ENCODE measurements at places on chromosomes 16 and 17.

DNA sequence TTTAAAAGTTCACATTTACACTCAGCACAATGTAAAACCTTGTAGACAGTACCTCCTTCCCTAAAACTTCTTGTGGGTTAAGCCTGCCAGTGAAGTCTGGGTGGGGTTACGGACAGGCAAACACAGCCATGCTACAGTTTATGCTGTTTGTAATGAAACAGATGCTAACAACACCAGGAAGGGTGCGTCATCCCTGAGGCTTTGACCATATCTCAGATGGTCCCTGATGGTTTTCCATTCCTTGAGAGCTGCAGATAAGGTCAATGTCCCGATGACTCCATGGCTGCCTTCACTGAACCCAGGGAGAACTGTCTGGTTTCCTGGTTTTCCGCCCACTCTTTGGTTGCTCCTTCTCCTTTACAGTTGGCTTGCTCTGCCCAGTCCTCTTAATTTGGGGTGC lies 29.1 kb downstream of the GAS7 start:
- no peak for DNase-seq

- no peak for DNase-seq
These were observed 78.6 kb upstream of the ZFHX3 start for GRCh38 chr16:73126525-73126853.

- DNase-seq = no peak
These were observed 15.9 kb upstream of the CYB5B start for GRCh38 chr16:69408475-69408874.

- no peak for DNase-seq
These were observed 220.1 kb upstream of the MPHOSPH6 start for GRCh38 chr16:82389956-82390650.

- DNase-seq = no peak
These were observed 87.3 kb upstream of the CORO6 start for GRCh38 chr17:29709866-29710519.

DNA sequence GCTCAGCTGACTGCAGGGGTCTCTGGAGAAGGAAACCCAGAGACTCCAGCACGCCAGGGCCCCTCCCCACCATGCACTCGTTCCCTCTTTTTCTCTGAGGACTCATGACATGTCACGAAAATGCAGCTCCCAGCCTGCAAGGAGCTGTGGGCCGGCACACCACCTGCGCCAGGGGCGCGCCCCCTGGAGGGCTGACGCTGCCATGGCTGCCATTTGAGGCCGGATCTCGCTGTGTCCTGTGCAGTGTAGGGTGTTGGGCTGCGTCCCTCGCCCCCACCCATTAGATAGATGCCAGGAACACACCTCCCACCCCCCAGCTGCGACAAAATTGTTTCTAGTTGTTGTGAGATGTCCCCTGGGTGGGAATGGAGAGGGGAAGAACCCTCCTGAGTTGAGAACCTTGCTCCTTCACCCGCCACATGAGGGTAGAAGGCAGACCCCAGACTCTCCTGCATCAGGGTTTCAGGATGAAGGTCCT lies 8.2 kb downstream of the SYNGR2 start:
- no peak for DNase-seq

GRCh38 chr17:18257268-18257981 lies 1.1 kb downstream of the FLII start:
- DNase-seq = no peak

GRCh38 chr16:56836410-56837230 lies 28.4 kb upstream of the SLC12A3 start:
- DNase-seq = no peak

DNA sequence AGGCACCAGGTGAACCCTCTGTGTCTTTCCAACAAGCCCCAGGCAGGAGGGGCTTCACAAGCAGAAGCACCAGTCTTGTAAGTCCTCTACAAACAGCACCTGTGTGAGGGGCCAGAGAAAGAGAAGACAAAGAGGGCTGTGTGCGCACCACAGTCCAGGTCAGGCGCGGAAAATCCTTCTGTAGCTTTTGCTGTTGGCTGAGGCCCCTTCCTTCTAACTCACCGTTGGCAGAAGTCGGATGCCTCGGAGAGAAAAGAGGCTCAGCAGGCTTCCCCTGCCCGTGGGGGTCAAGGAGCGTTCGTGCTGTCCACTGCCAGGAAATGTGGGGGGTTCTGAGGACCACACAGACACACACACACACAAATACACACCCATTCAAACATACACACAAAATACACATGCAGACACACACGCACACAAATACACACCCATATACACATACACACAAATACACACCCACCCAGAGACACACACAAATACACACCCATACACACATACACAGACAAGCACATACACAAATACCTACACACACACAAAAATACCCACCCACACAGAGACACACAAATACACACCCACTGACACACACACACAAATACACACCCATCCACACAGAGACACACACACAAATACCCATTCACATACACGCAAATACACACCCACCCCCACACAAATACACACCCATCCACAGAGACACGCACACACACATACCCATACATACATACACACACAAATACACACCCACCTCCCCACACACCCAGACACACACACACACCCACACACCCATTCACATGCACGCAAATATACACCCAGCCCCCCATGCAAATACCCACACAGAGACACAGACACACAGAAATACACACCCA lies 6.8 kb downstream of the ZG16B start:
- no peak for DNase-seq

DNA sequence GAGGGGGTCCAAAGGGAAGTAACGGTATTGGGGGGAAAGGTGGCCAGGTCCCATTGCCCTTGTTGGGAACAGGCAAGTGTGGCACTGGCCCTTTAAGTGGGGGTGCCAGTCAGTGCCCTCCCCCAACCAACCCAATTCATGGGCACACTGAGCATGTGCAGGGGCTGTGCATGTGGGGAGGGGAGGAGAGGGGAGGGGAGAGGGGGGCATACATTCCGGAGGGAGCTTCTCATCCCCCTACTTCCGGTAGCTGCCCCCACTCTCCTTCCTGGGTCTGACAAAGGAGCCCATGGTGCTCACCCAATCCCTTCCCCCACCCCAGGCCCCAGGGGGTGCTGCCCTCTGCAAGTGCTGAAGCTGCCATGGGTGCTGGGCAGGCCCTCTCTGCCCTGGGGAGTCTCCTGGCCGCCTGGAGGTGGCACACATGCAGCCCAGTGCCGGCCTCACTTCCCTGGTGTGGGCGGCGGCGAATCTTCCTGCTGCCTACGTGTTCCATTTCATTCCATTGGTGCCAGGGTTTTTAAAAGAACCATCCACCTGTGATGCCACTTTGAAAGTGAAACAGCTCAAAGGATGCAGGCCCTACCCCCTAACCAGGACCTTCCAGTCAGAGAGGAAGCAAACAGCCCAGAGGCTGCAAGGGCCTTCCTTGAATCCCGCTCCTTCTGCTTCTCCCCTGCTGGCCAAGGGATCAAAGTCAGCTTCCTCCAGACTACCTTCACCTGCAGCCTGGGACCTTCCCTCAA lies 11.0 kb downstream of the HEXIM2 start:
- peak; percentile 70 for DNase-seq

DNA sequence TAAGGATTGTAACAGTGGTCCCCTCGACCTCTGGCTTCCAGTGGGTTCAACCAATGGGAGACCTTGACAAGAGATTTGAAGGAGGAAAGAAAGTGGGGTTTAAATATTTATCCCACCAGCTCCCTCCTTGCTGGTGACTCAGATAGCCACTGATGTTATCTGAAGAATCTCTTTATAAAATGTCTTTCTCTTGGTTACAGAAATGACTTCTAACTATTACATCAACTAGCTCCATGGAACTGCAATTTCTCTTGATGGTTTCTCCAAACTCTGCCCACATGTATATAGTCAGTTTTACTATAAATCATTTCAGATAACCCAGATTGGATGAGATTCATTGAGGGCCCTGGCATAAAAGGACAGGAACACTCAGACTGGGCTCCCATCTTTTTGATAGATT lies 920.2 kb upstream of the SOX9 start:
- no peak for DNase-seq

DNA sequence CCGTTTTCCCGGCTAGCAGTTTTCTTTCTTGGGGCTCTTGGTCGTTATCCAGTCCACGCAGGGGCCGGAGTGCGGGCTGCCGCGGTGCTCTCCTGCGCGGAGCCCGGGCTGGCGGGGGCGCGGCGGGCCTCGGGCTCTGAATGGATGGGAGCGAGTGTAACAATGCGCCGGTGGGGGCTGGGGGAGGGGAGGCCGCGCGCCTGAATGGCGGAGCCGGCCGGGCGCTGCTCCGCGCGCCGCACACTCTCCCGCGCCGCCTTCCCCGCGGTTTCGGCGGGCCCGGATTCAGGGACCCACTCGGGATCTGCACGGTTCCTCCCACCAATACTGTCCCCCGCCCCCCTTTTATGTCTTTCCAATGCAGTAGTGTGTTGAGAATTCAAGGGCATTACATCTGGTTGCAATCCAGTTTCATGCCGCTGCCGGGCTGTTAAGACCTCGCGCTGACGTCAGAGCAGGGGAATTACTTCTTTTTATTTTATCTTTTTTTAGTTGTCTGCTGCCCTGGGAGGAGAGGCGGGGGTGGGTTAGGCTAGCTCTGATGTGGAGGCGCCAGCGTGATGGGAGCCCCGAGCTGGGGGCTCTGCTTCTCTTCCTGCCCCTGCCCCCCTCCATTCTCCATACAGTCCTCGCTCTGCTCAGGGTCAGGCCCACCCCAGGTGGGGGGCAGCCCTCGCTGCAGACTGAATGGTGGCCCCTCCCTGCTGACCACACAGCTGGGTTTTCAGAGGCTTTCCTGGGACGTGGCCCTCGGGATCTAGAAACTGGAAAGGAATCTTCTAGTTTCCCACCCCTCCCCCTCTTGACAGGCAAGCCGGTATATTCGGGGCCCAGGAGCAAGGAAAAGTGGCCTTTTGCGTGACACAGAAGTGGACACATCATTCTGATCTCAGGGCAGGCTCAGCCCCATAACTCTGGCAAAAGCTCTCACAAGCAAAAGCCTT lies 1.8 kb downstream of the RAI1 start:
- DNase-seq = no peak

DNA sequence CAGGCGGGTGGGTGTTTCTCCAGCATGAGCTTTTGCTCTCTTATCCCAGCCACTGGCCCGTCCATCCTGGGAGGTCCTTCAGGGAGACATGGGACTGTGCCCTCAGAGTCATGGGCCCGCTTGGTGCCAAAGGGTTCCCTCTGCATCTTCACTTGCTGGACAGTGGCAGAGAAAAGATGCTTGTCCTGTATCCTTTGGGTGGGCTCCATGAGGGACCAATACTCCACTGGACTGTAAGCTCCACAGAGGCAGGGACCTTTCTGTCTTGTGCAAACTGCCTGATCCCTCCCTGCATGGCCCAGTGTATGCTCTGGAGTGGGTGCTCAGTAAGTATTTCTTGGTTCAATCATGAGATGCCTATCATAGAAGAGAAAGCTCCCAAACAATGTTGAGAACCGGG lies 184.8 kb upstream of the WSCD1 start:
- no peak for DNase-seq

DNA sequence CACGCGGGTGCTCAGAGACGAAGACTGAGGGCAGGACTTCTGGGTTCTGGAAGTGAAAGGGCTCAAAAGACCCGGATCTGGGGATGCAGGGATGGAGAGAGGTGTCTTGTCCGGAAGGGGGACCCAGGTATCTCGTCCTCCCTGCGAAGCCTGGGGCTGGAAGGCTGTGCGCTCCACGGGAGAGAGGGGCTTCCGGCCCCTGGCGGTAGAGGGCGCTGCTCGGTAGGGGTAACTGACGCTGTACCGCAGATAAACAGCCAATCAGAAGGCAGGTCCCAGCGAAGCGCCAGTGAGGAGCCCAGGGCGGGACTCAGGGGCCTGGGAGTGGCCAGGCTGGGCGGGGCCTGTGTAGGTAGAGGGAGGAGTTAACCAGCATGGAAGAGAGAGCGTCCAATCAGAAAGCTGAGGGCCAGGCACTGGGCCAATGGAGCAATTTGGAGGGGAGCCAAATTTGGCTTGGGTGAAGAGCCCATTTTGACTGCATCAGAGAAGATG lies 804 bp downstream of the TGFB1I1 start:
- peak; percentile 92 for DNase-seq

DNA sequence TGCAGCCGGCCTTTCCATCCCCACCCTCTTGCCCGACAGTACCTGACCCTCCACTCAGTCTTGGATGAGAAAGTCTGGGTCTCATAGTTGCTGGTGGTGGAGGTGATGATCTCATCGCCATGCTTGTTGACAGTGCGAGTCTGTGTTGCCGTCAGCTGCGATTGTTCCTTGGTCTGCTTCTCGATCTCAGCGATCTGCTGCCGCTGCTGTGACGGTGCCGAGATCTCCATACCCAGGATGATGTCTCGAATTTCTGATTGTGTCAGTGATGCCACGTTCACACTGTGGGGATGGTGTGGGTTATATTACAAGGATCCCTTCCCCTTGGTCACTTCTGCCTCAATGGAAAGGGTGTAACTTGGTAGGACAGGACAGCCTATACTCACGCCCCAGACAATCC lies 4.1 kb upstream of the RILP start:
- DNase-seq = no peak

GRCh38 chr17:76969598-76970172 lies 101.5 kb downstream of the MGAT5B start:
- peak; percentile 86 for DNase-seq

DNA sequence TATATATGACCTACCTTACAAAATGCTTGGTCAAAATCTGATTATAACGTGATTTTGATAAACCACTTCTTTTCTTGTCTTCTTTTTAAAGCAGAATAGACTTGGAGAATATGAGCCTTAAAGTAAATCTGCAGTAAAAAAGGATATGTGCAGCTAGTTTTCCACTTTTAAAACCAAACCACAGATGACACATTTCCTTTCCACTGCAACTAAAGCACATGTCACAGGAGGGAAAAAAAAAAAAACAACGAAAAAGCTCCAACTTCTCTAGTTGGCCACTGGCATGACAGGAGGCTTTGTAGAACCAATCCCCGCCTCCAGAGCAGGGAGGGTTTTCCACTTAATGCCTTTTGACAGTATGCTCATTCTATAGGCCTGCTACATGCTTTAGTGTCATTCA lies at the start of gene EVI2A:
Gene EVI2A (minus strand): TSS at position 142 of the 400 bp plus-strand sequence. CDS start 2,609 bp downstream, outside the sequence.
- no peak for DNase-seq

DNA sequence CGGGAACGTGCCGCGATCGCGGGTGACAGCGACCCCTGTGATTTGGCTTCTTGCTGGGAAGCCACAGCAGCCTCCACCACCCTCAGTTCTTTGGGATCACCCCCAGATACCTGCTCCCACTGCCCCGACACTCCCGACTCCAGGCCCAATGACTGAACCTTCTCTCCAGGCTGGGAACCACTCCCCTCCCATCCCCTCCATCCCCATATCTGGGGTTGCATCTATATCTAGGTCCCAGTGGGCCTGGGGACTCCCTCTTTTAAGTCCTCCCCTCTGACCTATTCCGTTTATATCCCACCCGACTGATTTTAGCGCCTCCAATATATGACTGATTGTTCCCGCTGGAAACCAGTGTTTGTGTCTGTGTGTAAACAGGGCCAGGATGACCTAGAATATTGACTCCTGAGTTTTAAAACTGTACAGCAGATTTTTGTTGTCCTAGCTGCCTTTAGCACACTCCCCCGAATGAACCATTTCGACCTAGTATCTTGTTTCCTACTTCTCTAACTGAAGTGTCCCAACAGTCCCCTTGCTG lies 667 bp downstream of the PSMD3 start:
- DNase-seq = no peak

GRCh38 chr16:24085666-24086065 lies 170.5 kb upstream of the CACNG3 start:
- no peak for DNase-seq

All from H1 (cell line).